ENCODE measurements at places on chromosomes 4 and X.

DNA sequence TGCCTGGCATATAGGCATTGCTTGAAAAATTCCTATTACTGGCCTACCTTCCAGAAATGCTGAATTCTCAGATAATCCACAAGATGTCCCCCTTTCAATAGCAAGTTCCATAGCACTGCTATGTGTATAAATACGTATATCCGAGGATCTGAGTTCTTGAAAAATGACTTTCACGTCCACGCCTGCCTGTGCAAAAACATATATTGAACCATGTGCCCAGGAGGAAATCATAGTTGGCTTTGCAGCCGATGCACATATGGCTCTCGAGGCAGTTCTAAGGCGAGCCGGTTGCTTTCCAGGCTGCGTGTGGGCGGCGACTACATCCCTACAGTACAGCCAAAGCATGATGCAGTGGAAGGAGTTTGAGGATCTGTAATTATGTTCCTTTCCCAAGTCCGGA lies 55.4 kb upstream of the ESX1 start:
- DNase-seq, result peak; percentile 56

DNA sequence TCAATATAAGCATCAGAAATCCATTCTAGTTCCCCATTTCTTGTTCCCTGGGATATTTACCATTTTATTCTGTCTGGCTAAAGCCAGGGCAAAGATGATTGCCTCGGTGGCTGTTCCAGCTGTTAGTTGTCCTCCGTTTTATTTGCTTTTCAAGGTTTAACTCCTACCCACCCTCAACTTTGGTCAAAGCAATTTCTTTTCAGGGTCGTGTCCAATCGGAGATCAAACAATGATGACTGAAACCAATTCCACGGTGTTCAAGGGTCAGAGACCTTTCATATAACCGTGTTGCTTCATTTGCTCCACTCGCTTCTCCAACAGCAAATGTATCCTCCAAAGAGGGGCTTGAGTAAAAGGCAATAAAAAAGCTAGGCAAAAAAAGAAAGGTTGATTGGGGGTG lies 193.5 kb upstream of the FTHL17 start:
- no peak for DNase-seq

DNA sequence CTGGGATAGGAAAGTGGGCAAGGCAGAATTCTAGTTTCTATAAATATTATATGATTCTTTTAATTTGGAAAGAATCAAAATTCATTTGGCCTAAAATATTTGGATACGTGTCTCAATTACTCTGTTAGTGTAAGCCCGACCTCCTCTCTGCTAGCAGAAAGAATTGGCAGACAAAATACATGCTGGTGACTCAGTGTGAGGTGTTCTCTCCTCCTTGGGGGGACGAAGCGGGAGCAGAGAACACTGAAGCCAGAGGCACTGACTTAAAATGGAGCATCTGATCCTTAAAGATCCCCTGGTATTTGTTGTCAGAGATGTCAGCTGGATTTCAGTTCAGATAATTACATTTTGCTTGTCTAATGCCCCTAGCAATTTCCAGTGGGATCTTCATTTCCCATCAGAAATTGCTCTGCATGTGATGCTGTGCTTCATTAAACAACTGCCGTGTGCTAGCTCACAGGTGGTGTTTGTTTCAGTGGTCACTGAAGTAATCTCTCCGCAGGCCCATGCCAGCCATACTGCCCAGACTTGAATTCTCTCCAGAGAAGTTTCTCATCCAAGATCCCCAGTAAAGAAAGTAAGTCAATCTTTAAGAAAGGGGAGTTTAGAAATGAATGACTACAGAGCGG lies 188.7 kb upstream of the TLL1 start:
- peak; percentile 60 for DNase-seq

- no peak for DNase-seq
These were observed 60.0 kb downstream of the SMC1A start for GRCh38 chrX:53362449-53362848.

DNA sequence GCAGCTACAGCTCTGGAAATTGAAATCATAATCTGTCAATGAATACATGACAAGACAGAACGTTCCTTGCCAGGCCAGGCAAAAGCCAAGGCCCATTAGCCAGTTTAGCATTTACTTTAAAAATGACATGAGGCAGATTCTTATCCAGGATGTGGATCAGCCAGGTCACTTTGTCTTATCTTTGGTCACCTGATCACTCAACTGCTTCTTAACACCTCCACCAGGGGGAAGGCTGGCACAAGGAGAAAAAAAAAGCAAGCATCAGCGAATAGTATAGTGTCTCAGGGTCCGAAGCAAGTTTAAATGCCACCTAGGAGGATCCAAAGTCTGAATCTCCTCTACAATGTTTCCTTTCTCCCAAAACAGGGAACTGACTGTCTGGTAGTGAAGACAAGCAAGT lies 18.8 kb downstream of the ATP1B4 start:
- peak; percentile 27 for DNase-seq

- DNase-seq, result peak; percentile 66
These were observed 136.2 kb upstream of the BMPR1B start for GRCh38 chr4:94621491-94622080.

- peak; percentile 12 for DNase-seq
These were observed 339.7 kb downstream of the DMD start for GRCh38 chrX:32871636-32872035.

- DNase-seq, result no peak
These were observed 620.6 kb upstream of the GNPDA2 start for GRCh38 chr4:45346816-45347435.

Data from cardiac fibroblast (primary cell).